Hippocampal formation (tissue), 2 donors: ENCODE measurements at places on chromosomes 12 and 14.

DNA sequence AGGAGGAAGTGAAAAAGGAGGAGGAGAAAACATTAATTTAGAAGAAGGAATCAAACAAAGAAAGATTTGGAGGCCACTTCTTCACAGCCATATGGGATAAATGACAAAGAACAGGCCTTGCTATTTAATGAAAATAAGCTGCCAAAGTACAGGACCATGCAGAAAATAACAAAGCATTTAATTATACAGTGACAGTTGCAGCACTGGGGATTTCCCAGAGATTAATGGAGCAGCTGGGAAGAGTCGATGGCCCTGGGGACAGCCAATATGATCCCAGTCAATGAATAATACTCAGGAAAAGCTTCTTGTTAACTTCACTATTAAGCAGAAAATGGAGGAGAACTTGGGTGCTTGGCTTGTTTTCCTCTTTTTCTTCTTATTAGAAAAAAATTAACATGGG, 34.6 kb downstream of the RERG start:
- DNase-seq, result no peak

DNA sequence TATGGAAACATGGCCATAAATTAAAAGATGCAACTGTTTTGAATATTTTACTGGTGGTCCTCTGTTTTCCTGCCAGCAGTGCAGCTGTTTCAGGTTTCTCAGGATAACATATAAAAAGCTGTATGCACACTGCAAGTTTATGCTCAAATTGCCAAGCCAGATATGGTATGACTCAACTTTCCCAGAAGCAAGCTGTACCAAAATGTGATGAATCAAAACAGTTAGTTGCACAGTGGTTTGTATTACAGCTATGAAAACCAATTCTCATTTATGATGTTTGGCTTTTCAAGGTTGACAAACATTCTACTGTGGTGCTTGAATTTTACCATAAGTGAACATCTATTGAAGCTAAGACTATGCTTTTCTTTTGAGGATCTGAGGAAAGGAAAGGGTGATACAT, 15.5 kb downstream of the TRMT5 start:
- no peak for DNase-seq

DNA sequence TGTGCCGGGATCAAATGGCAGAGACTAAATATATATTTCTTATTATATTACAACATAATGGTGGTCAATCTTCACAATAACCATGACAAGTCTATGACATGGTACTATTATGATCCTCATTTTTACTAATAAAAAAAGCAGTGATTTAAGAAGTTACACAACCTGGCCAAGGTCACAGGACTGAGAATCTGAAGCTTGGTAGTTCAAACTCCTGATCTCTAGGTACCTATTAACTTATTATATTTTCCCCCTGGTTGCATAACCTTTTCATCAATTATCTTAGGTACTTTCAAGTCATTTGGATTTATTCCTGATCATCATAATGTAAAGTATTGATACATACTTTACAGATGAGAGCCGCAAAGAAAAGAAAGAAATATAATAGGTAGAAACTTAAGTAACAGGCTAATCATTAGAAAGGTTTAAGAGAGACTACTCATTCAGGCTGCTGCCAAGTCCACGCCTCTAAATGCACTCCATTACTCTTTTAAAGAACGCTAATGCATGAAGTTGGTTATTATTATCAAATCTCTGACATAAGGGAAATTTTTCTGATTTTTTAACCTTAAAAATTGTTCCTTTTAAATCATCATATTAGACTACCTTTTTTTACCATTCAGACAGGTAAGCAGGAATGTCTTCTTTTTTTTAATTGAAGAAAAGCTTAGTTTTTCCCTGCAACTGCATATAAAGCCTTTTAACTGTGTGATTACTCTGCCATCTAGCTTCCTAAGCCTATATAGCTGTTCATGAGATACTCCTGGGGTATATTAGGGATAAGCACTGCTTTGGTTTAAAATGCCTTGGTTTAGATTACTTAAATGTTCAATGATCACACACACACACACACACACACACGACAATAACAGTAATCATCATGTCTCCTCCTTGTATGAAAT, 35.6 kb downstream of the RPS29 start:
- DNase-seq, result peak; percentile 15

DNA sequence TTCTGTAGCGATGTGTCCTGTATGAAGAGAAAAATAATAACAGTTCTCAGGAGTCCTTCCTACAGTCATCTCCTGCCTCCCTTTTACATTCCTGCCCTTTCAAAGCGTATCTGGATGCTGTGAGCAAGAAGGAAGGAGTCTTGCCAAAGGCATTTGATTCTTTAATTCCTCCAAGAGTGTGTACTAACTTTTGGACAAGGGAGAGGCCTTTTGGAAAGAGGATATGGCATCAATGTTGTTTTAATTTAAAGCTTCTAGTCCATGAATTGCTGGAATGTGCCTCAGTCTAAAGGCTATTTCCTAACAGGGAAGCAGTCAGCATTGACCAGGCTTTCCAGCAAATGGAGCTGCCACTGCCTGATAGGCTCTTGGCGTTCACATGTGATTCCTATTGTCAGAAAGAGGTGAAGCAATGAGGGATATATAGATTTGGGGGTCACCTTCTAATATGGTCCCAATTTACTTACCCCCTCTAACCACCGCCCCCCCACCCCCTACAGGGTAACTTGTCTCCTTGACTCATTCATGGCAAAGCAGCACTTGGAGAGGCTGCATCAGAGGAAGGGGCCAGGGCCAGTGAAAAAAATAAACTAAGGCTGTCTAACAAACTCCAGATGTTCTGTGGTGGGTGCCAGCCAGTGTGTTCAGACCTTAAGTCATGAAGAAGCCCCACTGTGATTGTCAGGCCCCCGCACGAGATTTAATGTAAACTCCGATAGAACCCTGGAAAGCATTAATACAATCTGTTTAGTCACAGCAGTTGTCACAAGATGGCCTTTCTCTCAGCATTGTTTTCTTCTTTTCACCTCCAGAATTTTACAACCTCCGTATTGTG, 220.3 kb downstream of the FBXL14 start:
- DNase-seq, result no peak

GRCh38 chr14:102554821-102555819, 37.3 kb upstream of the RCOR1 start:
- no peak for DNase-seq

GRCh38 chr12:96225044-96225855, 31.1 kb downstream of the ELK3 start:
- no peak for DNase-seq

GRCh38 chr14:83912032-83912642, 1617.8 kb upstream of the FLRT2 start:
- no peak for DNase-seq

GRCh38 chr12:78951803-78952551, 87.4 kb downstream of the SYT1 start:
- no peak for DNase-seq

DNA sequence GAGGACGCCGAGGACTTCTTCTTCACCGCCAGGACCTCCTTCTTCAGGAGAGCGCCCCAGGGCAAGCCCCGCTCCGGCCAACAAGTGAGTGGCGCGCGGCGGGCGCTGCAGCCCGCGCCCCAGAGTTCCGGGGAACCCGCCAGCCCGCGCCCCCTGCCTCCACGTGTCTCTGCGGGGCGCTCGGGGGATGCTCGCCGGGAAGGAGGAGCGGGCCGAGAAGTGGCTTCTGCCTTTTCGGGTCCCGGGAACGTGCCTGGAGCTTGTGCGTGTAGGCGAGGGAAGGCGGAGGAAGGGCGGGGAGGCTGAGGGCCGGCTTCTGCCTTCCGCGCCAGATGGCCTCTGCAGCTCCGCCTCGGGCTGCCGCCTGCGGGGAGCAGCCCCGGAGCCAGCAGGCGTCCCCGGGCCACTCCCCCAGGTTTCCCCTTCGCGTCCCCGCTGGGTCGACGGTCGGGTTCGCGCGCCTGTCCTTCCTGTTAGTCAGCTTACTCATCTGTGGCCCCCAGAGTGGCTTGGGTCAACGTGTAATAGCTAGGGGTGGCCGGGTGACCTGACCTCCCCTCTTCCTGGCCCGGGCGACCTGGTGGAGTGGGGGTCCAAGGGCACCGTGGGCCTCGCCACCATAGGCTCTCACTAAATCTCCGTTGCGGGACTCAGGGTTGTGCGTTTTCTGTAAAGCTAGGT, 505 bp downstream of the RASSF3 start:
- no peak for DNase-seq

DNA sequence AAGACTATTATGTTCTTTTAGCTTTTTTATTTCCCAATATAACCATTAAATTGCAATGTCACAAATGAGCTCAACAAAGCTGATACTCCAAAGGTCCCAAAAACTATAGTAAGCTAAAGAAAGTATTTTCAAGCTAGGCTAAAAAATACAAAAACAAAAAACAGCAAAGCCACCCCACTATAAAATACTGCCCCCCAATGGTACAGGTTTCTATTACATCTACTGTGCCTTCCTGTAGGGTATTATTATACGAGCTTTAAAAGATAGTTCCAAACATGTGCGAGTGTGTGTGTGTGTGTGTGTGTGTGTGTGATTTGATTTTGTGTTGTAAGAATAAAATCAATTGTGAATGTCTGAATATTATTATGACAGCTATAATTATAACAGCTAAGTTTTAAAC, 1.1 kb downstream of the IFNG start:
- no peak for DNase-seq

DNA sequence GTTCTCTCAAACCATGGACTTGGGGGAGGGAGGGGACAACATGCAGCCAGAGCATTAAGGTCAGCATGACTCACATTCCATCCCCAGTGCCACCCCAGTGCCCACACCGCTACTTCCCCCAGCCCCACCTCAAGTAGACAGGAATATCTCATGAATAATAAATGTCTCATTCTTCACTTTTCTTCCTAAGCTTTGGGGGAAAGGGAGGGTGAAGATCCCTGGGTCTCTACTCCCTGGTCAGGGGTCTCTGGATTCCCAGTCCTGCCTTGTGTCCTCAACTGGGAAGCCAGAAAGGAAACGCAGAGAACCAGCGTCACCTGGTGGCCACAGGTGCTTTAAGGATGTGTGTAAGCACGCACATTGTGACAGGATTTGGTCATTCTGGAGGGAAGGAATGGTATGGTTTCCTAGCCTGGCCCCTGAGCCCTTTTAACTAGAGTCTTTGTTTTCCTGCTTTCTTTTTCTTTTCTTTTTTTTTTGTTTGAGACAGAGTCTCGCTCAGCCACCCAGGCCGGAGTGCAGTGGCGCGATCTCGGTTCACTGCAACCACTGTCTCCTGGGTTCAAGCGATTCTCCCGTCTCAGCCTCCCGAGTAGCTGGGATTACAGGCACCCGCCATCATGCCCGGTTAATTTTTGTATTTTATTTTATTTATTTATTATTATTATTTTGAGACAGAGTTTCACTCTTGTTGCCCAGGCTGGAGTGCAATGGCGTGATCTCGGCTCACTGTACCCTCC, 3.4 kb downstream of the GPR84 start:
- peak; percentile 68 for DNase-seq

GRCh38 chr12:125194163-125194773, 129.0 kb downstream of the AACS start:
- DNase-seq, result no peak

GRCh38 chr12:112916270-112916669, 9.5 kb downstream of the OAS1 start:
- DNase-seq, result no peak

- no peak for DNase-seq
These were observed 35.7 kb downstream of the DNM1L start for GRCh38 chr12:32714772-32715171.

DNA sequence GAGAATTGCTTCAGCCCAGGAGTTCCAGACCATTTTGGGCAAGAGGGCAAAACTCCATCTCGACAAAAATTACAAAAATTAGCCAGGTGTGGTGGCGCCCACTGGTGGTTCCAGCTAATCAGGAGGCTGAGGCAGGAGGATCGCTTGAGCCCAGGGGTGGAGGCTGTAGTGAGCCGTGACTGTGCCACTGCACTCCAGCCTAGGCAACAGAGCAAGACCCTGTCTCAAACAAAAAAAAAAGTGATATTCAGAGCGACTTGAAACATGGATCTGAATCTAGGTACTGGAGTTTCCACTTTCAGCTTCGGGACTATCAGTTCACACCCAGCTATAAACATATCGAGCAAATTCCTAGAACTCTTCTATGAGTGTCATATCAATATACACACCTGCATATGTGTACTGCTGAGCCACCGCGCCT, 16.3 kb upstream of the RNF34 start:
- DNase-seq, result no peak

GRCh38 chr12:69566603-69567002, 18.7 kb upstream of the CCT2 start:
- DNase-seq, result no peak

DNA sequence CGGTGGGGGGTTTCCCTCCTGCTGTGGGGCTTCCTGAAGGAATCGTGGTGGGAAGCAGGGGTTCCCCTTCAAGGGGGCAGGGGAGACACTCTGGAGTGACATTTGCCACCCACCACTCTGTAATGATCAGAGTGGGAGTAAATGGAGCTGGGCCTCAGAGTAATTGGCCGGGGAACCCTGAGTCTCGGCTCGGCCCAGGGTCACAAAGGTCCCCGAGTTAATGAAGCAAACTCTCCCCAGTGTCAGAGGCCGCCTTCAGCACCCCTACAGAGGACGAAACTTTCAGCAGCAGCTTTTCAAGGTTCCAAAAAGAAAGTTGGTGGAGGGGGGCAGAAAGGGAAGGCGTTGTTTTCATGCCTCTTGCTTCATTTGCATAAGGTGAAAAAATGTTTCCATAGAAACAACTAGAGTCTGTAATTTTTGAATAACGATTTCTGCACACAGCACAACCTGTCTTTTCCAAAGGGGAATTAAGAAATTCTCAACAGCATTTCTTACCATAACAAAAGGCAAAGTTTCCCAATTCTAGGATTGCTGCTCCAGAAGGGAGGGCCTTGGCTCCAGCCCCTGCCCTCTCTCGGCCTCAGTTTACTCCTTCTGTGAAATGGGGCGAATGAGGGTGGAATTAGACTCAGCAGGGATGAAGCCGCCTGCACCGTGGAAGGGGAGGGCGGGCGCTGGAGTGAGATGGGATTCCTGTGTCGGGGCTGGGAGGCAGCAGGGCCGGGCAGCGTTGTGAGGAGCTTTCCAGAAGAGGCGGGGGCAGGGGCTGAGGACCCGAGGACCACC, 67.0 kb upstream of the BEGAIN start:
- no peak for DNase-seq
